Foreskin fibroblast (primary cell): ENCODE measurements at places on chromosomes 1 and 21.

DNA sequence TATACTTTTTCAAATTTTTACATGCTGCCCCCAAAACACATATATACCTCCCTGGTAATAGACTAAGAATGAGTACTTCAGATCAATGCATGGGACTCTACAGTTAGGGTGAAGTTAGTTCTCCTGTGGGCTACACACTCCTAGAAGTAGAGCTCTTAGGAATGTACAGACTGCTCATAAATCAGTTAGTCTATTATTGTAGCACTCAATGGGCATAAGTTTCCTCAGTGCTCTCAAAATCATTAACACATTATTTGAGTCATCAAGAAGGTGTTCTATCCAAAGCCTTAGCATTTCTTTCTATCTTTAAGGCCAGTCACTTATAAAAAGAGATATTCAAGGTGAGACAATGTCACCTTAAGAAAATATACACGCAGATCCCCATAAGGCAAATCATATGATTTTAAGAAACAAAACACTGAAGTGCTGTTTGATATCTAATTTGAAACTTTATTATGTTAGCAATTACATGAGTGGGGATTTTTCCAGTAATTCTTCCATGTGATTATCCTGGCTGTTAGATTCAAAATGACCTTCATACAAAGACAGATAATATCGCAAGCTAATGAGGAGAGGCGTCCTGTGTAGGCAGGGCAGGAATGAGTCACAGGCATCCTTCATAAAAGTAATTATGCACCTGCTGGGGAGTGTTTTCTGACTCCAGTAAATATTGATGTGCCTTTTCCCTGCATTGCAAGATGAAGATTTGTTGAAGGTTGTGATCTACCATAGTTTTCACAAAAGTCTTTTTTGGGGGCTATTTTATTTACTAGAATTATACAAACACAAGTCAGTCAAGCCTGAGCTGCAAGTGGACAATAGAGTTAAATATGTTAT is 167.2 kb upstream of the ATP1B1 start:
- DNase-seq, result no peak

DNA sequence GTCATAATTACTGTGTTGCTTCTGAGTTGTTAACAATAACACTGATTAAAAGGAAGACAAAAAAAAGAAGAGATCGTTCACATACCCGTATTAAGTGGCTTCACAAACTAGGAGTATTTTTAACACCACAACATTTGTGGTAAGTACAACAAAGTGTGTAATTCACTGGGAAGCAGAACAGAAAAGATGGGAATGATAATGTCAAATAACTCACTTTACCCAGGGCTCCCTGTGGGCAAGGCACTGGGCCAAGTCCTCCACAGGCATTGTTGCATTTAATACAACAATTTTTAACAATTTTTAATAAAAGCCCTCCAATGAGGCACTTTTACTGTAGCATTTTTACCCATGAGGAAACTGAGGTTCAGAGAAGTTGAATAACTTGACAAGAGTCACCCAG is 385.0 kb upstream of the ST6GALNAC5 start:
- no peak for DNase-seq

DNA sequence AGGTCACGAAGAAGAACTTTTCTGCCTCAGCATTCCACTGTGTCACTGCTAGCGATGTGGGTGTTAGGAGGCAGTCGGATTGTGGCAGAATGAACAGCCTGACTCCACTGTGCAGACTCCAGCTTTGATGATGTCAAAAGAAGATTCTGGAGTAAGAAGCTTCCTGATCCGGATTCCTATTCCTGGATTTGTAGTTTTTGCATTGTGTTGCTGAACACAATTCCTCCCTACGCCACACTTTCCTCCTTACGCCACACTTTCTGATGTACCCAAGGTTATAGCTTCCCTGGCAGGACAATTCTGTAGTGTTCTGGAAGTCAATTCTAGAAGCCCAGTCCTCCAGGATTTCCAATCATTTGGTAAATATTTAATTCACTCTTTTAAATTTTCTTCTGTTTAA is 665.2 kb upstream of the ADGRL2 start:
- no peak for DNase-seq

- peak; percentile 86 for DNase-seq
These were observed at the start of gene ZDHHC18 for GRCh38 chr1:26826261-26827105. Gene ZDHHC18 (plus strand): TSS chr1:26826688. CDS start chr1:26826805, 117 bp downstream.

DNA sequence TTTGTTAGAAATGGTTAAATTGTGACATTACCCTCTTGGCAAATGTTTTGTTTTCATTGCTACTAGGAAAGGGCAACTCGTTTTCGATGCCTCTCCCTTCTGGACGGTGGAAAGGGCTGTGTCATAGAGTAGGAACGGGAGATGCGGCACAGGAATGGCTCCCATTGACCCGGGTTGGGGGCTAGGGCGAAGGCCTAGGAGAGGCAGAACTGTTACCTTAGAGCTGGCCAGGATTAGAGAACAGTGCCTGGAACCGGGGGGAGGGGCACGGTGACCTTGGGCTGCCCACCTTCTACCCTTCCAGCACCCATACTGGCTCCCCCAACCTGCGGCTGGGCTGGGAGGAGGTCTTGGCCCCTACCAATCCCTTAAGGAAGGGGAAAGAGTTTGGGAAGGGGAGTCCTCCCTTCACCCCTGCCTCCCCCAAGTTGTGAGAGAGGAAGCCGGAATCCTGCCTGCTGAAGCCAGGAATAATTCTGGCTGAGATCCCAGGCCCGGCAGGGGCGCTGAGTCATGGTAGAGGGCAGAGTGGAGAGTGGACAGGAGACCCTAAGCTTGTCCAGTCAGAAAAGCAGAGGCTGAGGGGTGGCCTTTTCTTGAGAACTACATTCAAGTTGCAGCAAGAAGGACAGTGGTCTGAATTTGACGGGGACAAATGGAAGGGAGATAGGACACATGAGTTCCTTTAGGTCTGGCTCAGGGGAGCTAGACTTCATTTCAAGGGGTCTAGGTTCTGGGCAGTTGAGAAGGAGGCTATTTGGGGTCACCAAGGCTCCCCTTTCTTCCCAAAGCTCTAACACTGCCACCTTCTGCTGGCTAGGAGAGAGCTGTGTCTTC is 8.2 kb downstream of the LMNA start:
- DNase-seq, result peak; percentile 92

DNA sequence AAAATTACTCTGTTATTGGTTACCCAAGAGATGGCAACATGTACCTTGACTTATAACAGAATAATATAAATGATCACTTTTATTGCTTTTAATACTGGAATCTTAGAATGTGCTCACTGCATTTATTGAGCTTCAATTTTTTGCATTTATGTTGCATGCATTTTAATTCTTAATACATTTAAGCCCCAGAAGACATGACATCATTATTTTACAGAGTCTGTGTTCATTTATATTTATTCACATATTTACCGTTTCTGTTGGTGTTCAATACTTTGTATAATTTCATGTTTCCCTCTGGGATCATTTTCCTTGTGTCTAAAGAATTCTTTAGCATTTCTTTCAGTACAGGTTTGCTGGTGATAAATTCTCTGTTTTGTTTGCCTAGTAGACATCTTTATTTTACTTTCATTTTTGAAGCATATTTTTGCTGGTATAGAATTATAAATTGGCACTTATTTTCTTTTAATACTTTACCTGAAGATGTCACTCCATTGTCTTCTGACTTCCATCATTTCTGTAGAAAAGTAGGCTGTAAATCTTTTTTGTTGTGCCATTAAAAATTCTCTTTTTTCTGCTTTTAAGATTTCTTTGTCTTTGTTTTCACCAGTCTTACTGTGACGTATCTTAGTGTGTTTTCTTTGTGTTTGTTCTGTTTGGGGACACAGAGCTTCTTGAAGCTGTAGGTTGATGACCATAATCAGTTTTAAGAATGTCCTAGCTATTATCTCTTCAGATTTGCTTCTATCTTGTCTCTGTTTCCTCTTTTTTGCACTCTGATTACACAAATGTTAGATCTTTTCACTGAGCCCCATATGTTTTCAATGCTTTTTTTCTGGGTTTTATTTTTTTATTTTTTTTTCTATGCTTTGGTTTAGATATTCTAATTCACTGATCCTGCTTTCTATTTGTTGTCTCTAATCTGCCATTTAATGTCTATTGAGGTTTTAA is 26.9 kb downstream of the DISP3 start:
- no peak for DNase-seq

GRCh38 chr1:71298633-71299032 is 217.8 kb upstream of the ZRANB2 start:
- DNase-seq, result peak; percentile 30

GRCh38 chr1:53016705-53017104 is 45.3 kb upstream of the PODN start:
- peak; percentile 68 for DNase-seq

GRCh38 chr1:162543228-162543627 is 18.3 kb upstream of the UAP1 start:
- no peak for DNase-seq

DNA sequence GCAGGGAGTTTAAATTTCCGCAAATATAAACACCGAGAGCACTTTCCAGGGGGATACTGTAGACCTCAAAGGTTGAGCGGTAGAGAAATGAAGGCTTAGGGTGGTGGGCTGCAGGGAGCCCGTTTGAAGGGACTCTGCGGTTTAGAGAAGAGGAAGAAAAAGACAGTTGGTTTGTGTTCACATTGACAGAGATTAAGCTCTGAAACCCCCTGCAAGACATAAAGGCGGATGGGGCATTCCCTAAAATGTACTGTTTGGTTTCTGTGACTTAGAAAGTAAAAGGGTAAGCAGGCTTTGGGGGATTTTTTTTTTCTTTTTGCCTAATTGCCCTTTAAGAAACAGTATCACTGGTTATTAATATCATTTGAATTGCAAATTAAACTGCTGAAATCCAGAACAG is 1.3 kb downstream of the KAZN start:
- no peak for DNase-seq

DNA sequence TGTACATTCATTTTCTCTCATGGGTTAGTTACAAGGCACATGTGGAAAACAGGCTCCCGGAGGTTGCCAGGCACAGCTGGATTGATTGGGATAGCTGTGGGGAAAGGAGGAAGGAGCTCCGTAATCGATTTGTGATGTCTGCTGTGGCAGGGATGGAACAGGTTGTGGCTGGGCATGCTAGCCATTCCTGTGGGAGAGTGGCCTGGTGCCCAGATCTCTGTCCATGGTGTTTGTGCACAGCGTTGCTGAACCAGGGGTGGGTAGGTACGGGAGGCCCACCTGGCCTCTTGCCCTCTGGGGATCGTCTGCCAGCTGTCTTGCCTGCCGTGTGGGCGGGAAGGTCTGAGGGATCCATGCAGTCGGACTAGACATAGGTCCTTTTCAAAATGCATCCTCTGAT is 302.8 kb upstream of the VAMP3 start:
- DNase-seq, result peak; percentile 15

DNA sequence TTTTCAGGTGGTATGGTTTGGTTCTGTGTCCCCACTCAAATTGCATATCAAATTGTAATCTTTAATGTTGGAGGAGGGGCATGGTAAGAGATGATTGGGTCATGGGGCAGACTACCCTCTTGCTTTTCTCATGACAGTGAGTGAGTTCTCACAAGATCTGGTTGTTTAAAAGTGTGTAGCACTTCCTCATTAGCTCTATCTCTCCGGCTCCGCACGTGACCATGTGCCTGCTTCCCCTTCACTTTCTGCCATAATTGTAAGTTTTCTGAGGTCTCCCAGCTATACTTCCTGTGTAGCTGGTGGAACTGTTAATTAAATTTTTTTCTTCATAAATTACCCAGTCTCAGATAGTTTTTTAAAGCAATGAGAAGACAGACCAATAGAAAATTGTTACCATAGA is 843.2 kb downstream of the AMY1C start:
- DNase-seq, result no peak

GRCh38 chr21:25503981-25504380 is 103.3 kb downstream of the MRPL39 start:
- peak; percentile 20 for DNase-seq

GRCh38 chr1:198254948-198255347 is 98.2 kb downstream of the NEK7 start:
- DNase-seq, result no peak

- no peak for DNase-seq
These were observed 105.9 kb downstream of the GPATCH2 start for GRCh38 chr1:217524787-217525520.

GRCh38 chr1:27413004-27413403 is 20.6 kb downstream of the GPR3 start:
- no peak for DNase-seq

DNA sequence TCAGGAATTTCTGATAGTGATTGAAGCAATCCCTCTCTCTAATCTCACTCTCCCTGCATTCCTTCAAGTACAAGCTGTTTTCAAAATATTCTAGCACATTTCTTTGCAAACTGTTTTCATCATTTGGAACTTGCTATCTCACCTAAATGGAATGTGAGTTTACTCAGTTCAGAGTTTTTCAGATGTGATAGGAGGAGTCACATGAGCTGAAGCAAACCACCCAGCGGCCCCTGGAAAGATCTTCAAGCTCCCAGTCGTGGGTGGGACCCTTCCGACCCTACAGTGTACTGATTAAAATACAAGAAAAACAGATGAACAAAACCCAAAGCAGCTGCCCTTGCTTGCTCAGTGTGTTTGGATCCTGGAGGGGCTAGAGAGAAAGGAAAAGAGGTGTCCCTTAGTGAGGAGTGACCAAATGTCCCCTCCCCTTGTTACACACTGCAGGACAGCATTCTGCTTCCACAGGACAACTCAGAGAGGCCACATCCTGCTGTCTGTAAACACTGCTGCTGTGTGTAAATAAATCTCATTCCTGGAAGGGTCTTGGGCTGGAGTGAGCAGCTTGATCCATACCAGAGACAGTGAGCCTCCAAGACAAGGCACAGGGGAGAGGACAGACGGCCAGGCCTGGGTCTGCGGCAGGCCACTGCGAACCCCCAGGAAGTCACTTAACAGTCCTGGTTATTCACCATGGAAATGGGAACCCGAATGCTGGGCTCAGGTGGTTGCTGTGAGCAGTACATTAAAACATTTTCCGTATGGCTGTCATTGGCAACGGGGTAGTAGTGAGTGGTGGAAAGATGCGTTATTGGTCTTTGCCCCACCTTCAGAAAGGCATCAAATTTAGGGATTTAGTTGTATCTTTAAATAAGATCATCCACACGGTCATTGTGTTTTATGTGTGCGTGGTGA is 229.2 kb downstream of the RHOU start:
- DNase-seq, result peak; percentile 65

DNA sequence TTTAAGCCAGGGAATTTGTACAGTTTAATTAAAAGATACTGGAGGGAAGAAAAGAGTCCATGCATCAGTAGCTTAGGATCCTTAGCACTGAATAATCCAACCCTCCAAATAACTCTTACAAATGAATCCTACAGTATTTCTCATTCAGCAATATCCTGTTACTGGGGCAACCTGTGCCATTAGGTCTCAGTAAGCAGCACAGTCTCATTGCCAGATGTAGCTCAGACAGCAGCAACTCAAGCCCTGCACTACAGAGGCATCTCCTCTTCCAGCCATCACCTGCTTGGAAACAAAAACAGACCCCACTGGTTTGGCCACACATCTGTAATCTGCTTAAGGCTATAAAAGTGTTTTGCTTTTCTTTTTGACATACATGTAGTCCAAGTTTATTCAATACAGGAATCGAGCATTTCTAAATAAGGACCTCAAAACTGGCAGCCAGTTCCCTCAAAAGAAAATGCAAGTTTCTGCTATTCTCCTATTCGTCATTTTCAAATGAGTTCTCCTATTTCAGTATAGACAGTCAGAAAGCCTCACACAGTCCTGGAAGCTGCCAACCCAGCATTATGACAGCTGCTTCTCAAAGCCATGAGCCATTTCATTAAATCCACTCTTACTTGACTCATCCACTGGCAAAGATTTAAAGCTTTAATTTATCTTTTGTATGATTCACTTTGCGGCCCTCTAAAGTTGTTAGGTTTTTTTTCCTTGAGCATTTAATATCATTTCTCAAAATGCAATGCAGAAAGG is 129.0 kb downstream of the APP start:
- DNase-seq, result peak; percentile 17

GRCh38 chr1:150061632-150062101 is 5.9 kb upstream of the VPS45 start:
- peak; percentile 88 for DNase-seq

- DNase-seq, result peak; percentile 85
These were observed 15.0 kb downstream of the DISP1 start for GRCh38 chr1:222829868-222830267.
